ENCODE measurements at places on chromosomes 3 and 15. TPM values are rescaled to one million over a fixed set of nuclear protein-coding genes. Genes with fewer than 3 reads are reported as not detected.

Gene IL20RB
- 1.6 TPM for total RNA-seq

DNA sequence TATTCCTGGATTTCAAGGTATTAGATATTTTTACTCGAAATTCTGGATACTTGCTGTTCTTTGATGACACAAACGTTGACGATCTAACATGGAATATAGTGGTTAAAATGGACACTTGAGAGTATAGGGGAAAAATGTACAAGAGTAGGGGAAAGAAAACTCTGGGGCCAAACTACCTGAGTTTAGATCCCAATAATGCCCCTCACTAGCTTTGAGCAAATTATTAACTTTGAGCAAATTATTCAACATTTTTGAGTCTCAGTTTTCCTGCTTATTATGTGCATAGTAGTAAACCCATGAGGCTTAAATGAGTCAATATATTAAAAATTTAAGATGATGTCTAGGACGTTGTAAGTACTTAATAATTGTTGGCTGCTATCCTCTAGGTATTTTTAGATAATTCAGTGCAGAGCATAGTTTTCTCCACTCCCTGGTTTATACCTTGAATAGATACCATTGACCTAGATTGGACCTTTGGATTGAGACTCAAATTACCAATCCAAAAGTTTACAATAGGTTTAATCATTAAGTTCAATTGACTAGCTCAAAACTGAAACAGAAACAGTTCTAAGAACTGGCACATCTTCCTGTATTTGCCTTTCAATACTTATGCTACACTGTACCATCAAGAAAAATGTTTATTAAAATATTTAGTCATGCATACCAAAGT, 4.5 kb downstream of the ADGRG7 start:
- no peak for DNase-seq

- no peak for DNase-seq
Measured at GRCh38 chr15:90225047-90225446, 8.7 kb downstream of the CIB1 start.

DNA sequence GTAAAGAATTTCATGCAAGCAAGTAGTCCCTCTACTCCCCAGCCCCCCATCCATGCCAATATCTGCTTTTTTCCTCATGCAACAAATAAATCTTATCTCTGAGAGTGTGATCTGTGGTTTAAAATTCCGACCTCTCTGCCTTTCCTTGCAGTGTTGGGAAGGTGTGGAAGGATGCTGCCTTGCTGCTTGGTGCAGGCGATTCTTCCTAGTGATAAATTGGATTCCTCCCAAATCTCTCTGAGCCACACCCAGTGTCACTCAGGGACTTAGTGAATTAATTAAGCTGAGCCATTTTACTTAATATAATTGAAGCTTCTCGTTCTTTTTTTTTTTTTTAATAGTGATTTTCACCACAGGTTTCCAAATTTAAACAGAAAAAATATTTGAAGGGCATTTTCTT, 3.4 kb downstream of the GAP43 start:
- no peak for DNase-seq

DNA sequence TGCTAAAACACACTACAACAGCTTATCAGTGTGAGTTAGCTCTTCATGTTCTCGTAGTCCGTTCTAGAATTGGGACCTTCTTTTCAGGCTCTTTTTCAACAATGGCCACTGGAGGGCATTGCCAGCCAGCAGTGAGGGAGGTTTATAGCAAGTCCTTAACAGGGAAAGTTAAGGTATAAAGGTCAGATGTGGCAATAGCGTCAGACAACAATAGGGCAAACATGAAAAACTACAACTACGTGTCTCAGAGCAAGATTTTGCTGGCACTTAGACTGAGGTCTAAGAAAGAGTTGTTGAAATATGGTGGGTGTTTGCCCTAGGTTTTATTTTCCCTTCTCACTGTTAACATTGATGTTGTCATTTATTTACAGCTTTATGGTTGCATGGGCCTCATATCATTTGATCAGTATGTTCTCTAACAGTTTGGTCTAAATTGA, 161.4 kb downstream of the GMNC start:
- peak; percentile 53 for DNase-seq

Gene SCG5
- 17.7 TPM for total RNA-seq

Data from fibroblast of villous mesenchyme (primary cell).